ENCODE measurements at places on chromosomes 16 and 17.

GRCh38 chr17:17736205-17737183 is 55.2 kb downstream of the RAI1 start:
- no peaks in the 10 kb centered on the region for H3K27me3 ChIP-seq
- H3K4me3 ChIP-seq: no peak overlapping the region
- DNase-seq: no peak
- H3K27ac ChIP-seq: no peak overlapping the region
- peaks cover 2% of the 10 kb centered on the region for H3K36me3 ChIP-seq
- peaks cover 45% of the 10 kb centered on the region for H3K4me1 ChIP-seq

- H3K4me1 ChIP-seq: peaks cover 53% of the 10 kb centered on the region
- DNase-seq: no peak
- H3K27ac ChIP-seq: no peak overlapping the region
- no peaks in the 10 kb centered on the region for H3K27me3 ChIP-seq
Observed at GRCh38 chr16:11234884-11235702, 20.9 kb downstream of the SOCS1 start.

DNA sequence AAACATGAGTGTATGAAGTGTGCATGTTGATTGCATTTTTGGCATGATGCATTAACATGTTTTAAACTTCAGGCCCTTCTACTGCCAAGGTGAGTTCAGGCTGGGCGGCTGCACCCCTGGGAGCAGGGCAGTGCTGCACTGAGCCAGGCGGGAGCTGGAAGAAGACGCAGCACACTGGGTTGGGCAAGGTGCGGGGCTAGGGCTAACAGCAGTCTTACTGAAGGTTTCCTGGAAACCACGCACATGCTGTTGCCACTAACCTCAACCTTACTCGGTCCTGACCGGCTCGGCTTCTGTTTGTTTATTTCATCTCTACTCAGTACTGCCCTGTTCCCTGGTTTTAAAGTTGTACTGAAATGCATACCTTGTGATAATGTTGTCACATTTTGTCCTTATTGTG is 61.0 kb downstream of the MAP2K4 start:
- no peaks in the 10 kb centered on the region for H3K27me3 ChIP-seq
- H3K36me3 ChIP-seq: peaks cover 26% of the 10 kb centered on the region
- H3K27ac ChIP-seq: no peak overlapping the region
- no peaks in the 10 kb centered on the region for H3K4me1 ChIP-seq
- H3K4me3 ChIP-seq: no peak overlapping the region

GRCh38 chr17:750431-751037 is 1.5 kb downstream of the GEMIN4 start:
- peaks cover 29% of the 10 kb centered on the region for H3K4me1 ChIP-seq
- no peak overlapping the region for H3K27ac ChIP-seq
- peak overlapping the region; percentile 59 for H3K4me3 ChIP-seq
- DNase-seq: no peak
- peaks cover 28% of the 10 kb centered on the region for H3K36me3 ChIP-seq

GRCh38 chr17:63840591-63841349 is 1.7 kb downstream of the SMARCD2 start:
- DNase-seq: no peak
- peak overlapping the region; percentile 68 for H3K4me3 ChIP-seq
- peaks cover 62% of the 10 kb centered on the region for H3K4me1 ChIP-seq
- H3K27me3 ChIP-seq: no peaks in the 10 kb centered on the region
- H3K27ac ChIP-seq: peak overlapping the region; percentile 26
- H3K36me3 ChIP-seq: peaks cover 30% of the 10 kb centered on the region

DNA sequence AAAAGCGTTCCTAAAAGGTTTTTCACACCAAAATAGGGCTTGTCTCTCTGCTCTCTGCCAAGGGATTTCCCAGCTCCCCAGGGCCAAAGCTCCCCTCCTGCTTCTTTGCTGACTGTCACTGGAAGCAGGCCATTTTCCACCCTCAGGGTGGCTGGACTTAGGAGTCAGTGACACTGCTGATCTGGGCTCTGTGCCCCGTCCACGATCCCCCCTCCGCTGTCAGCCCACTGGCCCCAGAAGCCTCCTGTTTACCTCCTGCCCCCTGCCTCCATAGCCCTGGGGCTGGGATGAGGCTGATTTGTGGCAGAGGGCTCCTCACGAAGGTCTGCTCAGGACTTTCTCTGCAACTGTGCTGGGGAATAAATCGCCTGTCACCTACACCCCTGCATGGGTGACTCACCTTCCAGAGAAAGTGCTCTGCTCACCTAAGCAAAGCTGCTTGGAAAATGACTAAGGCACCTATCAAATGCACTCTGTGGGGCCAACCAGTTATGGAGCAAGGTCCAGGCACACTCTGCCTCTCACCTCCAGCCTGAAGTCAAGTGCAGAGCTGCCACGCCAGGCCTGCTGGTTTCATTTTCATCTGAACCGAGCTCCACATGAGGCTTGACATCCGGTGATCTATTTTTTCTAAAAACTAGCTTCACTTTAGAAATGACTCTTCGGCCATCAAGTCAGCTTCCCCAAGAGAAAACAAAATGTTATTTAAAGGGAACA is 4.9 kb downstream of the MAP3K14 start:
- H3K36me3 ChIP-seq: peaks cover 30% of the 10 kb centered on the region
- H3K27ac ChIP-seq: peak overlapping the region; percentile 85
- H3K27me3 ChIP-seq: no peaks in the 10 kb centered on the region

GRCh38 chr17:57507828-57508227 is 237.3 kb downstream of the CCDC182 start:
- no peak overlapping the region for H3K27ac ChIP-seq
- no peaks in the 10 kb centered on the region for H3K36me3 ChIP-seq
- no peak for DNase-seq
- no peak overlapping the region for H3K4me3 ChIP-seq
- H3K27me3 ChIP-seq: no peaks in the 10 kb centered on the region

- H3K27me3 ChIP-seq: no peaks in the 10 kb centered on the region
- no peak overlapping the region for H3K4me3 ChIP-seq
- no peak overlapping the region for H3K27ac ChIP-seq
- peaks cover 59% of the 10 kb centered on the region for H3K4me1 ChIP-seq
- no peak for DNase-seq
- peaks cover 5% of the 10 kb centered on the region for H3K36me3 ChIP-seq
Observed at GRCh38 chr17:17851103-17852002, 14.6 kb upstream of the SREBF1 start.

- H3K27me3 ChIP-seq: no peaks in the 10 kb centered on the region
- no peak for DNase-seq
- no peaks in the 10 kb centered on the region for H3K36me3 ChIP-seq
- H3K27ac ChIP-seq: no peak overlapping the region
- H3K4me1 ChIP-seq: no peaks in the 10 kb centered on the region
- no peak overlapping the region for H3K4me3 ChIP-seq
Observed at GRCh38 chr16:86834451-86835035, 256.2 kb downstream of the FOXL1 start.

DNA sequence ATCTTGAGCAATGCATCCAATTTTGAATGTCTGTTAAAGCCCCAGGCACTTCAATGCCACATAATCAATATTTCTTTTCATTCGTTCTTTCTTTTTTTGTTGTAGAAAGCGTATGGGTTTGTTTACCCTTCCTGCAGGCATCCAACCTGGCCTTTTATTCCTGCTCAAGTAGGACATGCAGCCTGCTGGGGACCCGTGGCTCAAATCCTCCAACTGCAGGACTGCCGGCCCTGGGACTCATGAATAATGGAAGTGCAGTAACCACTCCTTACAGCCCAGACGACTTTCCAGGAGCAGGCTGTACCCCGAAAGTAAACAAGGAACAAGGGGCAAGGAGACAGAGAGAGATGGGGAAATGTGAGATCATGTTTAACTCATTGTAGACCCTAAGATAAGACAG is 126.4 kb downstream of the SALL1 start:
- no peaks in the 10 kb centered on the region for H3K4me1 ChIP-seq
- no peak for DNase-seq
- no peaks in the 10 kb centered on the region for H3K36me3 ChIP-seq
- H3K4me3 ChIP-seq: no peak overlapping the region
- no peak overlapping the region for H3K27ac ChIP-seq
- peaks cover 8% of the 10 kb centered on the region for H3K27me3 ChIP-seq

DNA sequence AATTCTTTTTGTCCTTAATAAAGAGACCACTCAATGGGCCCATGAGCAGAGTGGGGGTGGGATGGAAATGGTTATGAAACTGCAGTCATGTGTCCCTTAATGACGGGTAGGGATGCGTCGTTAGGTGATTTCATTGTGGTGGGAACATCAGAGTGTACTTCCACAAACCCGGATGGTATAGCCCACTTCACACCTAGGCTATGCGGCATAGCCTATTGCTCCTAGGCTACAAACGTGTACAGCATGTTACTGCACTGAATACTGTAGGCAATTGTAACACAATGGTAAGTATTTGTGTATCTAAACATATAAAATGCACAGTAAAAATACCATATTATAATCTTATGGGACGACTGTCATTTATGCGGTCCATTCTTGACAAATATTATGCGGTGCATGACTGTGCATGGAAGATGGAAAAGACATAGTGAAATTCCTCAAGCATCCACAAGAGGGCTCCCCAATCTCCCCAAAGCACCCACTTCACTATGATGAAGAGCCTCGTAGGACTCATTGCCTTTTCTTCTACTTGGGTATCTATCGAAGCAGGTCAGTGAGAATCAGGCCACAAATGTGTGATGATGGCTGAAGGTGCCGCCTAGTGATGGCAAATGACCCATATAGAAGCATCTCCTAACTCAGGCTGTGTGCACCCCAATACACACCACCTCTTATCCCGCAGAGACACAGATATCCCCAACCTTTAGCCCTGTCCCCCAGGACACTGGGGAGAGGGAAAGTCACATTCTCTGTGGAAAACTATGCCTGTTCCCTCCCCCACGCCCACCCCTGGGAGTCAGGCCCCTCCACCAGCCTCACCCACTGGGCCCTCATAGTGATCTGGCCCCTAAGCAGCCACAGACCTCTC is 43.5 kb downstream of the TBX21 start:
- H3K27ac ChIP-seq: no peak overlapping the region
- no peak overlapping the region for H3K4me3 ChIP-seq
- peaks cover 27% of the 10 kb centered on the region for H3K27me3 ChIP-seq

- no peak for DNase-seq
- H3K4me1 ChIP-seq: peaks cover 5% of the 10 kb centered on the region
- H3K4me3 ChIP-seq: no peak overlapping the region
- peaks cover 3% of the 10 kb centered on the region for H3K36me3 ChIP-seq
Observed at GRCh38 chr17:12985431-12986293, 32.2 kb downstream of the ELAC2 start.

DNA sequence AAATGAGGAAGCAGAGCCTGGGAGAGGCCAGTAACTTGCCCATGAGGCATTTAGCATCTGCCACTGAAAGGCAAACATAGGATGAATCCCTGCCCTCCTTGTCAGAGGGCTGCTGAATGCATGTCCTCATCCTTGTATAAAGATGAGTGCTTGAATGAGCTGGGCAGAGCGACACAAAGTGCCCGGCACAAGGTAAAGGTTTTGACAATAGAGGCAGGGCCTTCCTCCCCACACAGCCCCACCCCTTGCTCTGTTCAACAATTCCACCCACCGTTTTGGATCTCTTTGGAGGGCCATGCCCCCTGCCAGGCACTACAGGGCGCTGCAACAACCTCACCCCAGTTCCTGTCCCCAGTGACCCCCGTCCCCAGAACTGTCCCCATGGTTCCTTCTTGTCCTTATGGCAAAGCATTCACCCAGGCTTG is 1.4 kb upstream of the KRT19 start:
- no peak overlapping the region for H3K27ac ChIP-seq
- peaks cover 19% of the 10 kb centered on the region for H3K4me1 ChIP-seq
- no peak for DNase-seq

- H3K4me3 ChIP-seq: no peak overlapping the region
- no peak overlapping the region for H3K27ac ChIP-seq
- H3K27me3 ChIP-seq: no peaks in the 10 kb centered on the region
- peak; percentile 14 for DNase-seq
- peaks cover 35% of the 10 kb centered on the region for H3K4me1 ChIP-seq
Observed at GRCh38 chr17:18992454-18993130, 12.0 kb downstream of the FAM83G start.

DNA sequence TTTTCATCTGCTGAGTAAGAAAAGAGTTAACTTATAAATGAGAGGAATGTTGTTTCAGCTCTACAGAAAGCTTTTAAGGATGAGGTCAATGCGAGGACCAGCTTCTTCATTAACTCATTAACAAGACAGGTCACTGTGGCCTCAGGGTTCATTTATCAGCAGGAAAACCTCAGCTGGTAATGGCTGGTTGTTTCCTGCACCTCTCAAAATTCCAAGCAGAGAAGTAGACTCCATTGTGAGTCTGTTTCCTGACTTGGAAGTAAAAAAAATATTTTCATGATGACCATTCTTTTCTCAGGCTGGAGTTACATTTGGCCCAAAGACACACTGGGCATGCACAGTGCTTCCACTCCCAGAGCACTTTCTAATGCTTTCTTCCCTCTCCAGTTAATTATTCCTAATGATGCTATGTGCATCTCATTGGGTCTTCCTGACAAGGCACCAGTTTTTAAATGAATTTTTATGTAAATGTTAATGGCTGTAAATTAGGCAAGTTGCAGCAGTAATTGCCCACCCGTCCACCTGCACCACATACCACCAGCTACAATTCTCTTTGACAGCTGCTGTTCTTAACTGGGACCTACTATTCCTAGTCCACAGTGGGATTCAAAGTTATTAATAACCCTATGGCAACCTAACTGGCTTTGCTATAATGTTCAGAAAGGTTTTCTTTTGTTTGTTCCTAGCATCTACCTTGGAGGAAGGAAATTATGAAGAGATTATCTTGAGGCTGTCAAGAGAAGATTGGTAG is 89.5 kb upstream of the BCAR1 start:
- no peaks in the 10 kb centered on the region for H3K4me1 ChIP-seq
- no peak for DNase-seq
- no peak overlapping the region for H3K27ac ChIP-seq
- no peaks in the 10 kb centered on the region for H3K27me3 ChIP-seq

- peak; percentile 35 for DNase-seq
- H3K4me1 ChIP-seq: peaks cover 20% of the 10 kb centered on the region
- no peak overlapping the region for H3K27ac ChIP-seq
- H3K27me3 ChIP-seq: peaks cover 55% of the 10 kb centered on the region
- no peak overlapping the region for H3K4me3 ChIP-seq
Observed at GRCh38 chr17:4782652-4783051, 3.5 kb downstream of the VMO1 start.

DNA sequence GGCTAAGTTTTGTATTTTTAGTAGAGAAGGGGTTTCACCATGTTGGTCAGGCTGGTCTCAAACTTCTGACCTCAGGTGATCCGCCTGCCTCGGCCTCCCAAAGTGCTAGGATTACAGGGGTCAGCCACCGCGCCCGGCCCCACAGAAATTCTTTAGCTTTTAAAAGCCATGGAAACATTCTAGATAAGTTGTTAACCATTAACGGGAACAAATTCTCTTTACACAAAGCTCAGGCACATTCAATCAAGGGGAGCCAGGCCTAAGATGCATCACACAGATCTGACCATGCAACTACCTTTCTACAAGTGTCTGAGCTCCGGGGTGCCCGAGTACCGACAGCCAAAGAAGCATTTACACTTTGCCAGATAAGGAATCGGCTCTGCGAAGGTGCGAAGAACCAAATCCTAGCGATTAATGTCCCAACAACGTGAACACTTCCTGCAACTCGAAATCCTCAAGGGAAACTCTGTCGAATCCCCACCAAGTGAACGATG is 1.0 kb downstream of the EMC8 start:
- H3K4me1 ChIP-seq: peaks cover 40% of the 10 kb centered on the region
- no peak for DNase-seq
- peaks cover 55% of the 10 kb centered on the region for H3K36me3 ChIP-seq
- H3K4me3 ChIP-seq: peak overlapping the region; percentile 84
- no peak overlapping the region for H3K27ac ChIP-seq

- H3K27me3 ChIP-seq: no peaks in the 10 kb centered on the region
- no peak overlapping the region for H3K27ac ChIP-seq
- H3K36me3 ChIP-seq: no peaks in the 10 kb centered on the region
- DNase-seq: no peak
- no peak overlapping the region for H3K4me3 ChIP-seq
Observed at GRCh38 chr17:69388822-69389442, 25.6 kb upstream of the MAP2K6 start.

- DNase-seq: no peak
- H3K27ac ChIP-seq: peak overlapping the region; percentile 77
- peak overlapping the region; percentile 79 for H3K4me3 ChIP-seq
- peaks cover 39% of the 10 kb centered on the region for H3K4me1 ChIP-seq
- H3K27me3 ChIP-seq: no peaks in the 10 kb centered on the region
Observed at GRCh38 chr16:81004646-81005353, 1.9 kb downstream of the CMC2 start.

Measured in CD4-positive, alpha-beta T cell (primary cell).